ENCODE measurements at places on chromosomes 7 and 10. TPM values are rescaled to one million over a fixed set of nuclear protein-coding genes. Genes with fewer than 3 reads are reported as not detected.

DNA sequence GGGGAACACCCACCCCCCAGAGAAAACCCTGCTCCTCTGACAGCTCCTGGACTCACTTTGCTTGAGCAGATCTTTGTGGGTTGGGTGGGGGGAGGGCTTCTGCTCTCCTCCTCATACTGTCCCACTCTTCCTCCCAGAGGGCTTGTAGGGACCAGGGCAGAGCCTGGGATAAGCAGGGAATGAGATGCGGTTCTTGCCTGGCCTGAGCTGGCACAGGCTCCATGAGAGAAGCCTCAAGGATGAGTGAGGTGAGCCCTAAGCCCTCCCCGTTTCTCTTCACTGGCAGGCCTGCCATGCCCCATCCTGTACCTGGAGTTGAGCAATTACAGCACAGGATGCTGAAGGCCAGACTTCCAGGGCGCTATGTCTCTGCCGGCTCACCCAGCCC, 134.7 kb downstream of the ADAM12 start:
- DNase-seq = peak; percentile 1

GRCh38 chr7:29564496-29565223, 1.0 kb downstream of the PRR15 start:
- peak; percentile 96 for DNase-seq

DNA sequence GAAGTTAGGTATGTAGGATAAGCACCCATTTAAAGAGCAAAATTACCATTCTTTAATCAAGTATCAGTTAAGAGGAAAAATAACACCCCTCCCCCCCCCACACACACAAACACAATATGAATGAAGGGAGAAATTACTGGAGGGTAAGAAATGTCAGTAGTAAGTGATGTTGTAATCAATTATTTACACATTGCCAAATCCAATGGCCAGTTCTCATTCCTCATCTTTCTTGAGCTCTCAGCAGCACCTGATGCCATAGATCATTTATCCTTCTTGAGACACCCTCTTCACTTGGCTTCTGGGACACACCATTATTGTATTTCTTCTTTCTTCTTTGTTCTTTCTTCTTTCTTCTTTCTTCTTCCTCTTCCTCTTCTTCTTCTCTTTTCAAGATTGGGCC, 33.7 kb upstream of the FAM3C start:
- DNase-seq = no peak

DNA sequence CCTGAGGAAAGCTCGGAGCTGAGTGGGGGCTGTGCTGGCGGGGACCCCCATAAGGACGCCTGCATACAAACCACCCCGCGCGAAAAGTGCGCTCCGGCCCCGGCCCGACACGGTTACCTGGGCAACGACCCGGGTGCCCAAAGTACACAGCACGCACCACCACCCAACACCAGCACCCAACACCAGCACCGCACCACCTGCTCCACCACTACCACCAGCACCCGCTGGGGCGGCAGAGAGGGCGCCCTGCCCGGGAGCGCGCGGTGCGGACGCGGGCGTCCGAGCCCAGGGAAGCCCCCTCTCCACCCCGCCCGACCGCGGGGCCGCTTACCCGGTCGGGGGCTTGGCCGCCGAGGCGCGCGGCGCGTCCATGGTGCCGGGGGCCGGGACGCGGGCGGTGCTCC, 345 bp downstream of the COBL start:
- DNase-seq = peak; percentile 74

DNA sequence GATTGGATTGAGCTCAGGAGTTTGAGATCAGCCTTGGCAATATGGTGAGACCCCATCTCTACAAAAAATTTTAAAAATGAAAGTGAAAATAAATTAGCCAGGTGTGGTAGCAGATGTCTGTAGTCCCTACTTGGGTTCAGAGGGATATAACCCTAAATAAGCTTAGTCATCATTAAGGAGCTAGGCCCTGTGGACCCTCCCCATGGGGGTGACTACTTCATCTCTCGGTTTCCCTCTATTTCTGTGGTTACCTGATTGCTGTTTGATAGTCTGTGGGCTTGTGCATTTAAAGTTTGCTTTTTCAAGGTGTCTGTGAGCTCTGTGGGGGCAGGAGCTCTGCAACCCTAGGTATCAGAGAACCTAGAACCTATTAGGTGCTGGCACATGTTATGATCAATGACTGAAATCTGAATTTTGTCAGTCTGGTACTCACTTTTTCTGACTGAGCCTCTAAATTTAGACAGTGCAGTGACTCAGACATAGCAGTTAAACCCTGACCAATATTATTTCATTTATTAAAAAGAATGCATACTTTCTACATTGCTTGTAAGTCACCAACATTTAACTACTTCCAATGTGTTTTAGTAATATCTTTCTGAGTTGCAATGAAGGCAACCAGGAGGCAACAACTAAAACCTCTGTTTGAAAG, 8.1 kb upstream of the CUZD1 start:
- DNase-seq = no peak

- DNase-seq = peak; percentile 1
These were observed 24.1 kb upstream of the PNLIP start for GRCh38 chr10:116521424-116522290.

- no peak for DNase-seq
These were observed 1.6 kb downstream of the SEPHS1 start for GRCh38 chr10:13346283-13347042.

DNA sequence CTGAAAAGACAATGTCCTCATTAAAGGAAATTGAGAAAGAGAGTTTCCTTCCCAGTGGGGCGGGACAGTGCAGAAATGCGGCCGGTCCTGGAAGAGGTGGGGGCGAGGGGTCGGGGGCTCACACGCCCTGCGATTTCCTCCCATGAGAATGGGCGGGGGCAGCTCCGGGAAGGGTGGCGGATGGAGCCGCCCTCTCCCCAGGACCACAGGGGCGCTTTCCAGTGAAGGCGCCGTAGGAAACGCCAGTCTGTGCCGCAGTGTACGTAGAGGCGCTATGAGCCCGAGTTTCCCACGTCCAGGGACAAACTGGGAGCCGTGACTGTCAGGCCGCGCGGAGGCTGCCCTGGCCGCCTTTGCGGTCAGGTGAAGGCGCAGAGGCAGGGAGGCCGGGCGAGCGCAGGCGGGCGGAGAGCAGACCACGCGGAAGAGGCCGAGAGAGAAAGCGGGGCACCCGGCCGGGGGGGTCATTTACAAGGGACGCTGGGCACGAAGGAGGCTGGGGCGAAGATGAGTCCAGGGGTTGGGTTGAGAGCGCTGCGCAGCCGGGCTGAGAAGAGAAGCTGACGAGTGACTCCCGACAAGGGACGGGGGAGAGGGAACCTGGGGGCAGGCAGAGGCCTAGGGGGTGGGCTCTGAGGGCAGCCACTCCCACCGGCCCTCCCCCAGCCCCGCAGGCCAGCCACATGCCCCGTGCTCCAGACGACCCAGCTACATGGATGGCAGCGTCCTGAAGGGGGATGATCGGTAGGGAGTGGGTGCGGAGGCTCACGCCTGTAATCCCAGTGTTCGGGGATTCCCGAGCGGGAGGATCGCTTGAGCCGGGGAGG, 45.0 kb downstream of the ALOX5 start:
- no peak for DNase-seq

Gene CFAP70
- total RNA-seq = 3.1 TPM

Gene POU6F2
- total RNA-seq = not detected

Gene MAGI2
- total RNA-seq = 1.6 TPM

Gene VGF
- total RNA-seq = 2.3 TPM
